Activated T-helper 1 cell treated with Interleukin-2 at 50 U/mL for 16 hours (primary cell): ENCODE measurements at places on chromosomes 7 and 10.

DNA sequence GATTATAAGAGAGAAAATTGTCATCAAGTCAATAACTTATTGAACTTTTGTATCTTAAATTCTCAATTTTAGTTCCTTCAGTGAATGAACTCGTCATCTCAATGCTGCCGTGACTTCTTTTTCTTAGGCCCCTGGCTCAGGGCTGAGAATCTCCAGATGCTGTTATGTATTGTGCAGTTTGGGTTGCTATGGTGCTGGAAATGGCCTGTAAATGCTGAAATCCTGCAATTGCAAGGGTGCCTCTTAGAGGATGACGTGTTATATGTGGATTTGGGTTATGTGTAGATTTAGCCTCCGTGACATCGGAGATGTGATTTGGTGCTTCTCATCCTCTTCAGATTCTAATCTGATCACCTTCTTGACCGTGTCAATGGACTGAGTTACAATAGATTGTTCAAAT is 55.7 kb upstream of the ZRANB1 start:
- no peak for DNase-seq

- no peak for DNase-seq
Measured at GRCh38 chr7:55050281-55050680, 31.5 kb downstream of the EGFR start.

GRCh38 chr10:119412244-119413092 is 130.1 kb downstream of the RGS10 start:
- DNase-seq = no peak

- DNase-seq = peak; percentile 39
Measured at GRCh38 chr10:6445671-6446316, 134.3 kb downstream of the PRKCQ start.

GRCh38 chr7:19561121-19561805 is 147.6 kb downstream of the POLR1F start:
- no peak for DNase-seq

DNA sequence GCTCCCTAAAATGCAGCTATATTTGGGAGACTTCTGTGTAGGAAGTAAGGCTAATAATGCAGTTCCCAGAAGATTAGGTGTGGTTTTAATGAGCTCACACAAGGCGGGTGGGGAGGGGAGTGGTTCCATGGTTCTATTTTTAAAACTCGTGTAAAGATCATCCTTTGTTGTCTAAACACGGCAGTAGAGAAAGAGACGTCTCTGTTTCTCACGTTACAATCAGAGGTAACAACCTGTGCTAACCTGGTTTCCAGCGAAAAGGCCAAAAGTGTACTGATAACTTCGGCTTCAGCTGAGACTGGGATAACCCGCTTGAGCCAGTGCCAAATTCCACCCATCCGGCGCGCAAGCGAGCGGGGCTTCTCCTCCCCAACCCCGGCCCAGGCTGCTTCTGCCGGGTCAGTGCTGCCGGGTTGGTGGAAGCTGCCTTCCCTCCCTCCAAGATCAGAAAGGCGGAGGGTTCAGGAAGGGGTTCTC is 2.5 kb upstream of the MAP3K8 start:
- no peak for DNase-seq

- DNase-seq = no peak
Measured at GRCh38 chr7:36741866-36742265, 17.6 kb upstream of the AOAH start.

GRCh38 chr7:30835396-30835915 is 64.2 kb downstream of the MINDY4 start:
- DNase-seq = no peak

GRCh38 chr7:22174574-22174953 is 182.4 kb downstream of the RAPGEF5 start:
- DNase-seq = no peak

- DNase-seq = no peak
Measured at GRCh38 chr10:66924674-66925345, 1.0 kb upstream of the LRRTM3 start.

GRCh38 chr7:158060216-158060615 is 527.4 kb downstream of the PTPRN2 start:
- DNase-seq = no peak

GRCh38 chr7:461117-461452 is 58.6 kb downstream of the PDGFA start:
- no peak for DNase-seq

DNA sequence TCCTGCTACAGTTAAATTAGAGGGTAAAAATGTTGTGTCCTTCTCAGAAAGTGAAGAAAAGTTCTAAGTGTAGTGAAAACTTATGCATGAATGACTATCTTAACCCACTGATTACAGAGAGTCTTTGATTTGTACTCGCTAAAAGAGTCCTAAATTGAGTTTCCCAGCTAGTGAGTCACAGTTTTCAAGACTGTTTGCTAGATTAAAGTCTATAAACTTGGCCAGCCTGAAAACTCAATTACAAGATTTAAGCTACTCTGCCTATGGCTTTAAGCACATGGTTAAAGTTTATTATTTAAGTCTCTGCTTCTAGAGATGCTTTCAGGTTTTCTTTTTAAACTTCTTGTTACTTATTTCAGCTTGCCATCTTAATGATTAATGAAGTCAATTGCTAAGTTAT is 44.4 kb downstream of the MRPS24 start:
- DNase-seq = no peak

- DNase-seq = peak; percentile 81
Measured at GRCh38 chr10:133261726-133262325, 14.8 kb downstream of the ADAM8 start.

GRCh38 chr7:72540106-72540611 is 128.0 kb upstream of the CALN1 start:
- DNase-seq = no peak

DNA sequence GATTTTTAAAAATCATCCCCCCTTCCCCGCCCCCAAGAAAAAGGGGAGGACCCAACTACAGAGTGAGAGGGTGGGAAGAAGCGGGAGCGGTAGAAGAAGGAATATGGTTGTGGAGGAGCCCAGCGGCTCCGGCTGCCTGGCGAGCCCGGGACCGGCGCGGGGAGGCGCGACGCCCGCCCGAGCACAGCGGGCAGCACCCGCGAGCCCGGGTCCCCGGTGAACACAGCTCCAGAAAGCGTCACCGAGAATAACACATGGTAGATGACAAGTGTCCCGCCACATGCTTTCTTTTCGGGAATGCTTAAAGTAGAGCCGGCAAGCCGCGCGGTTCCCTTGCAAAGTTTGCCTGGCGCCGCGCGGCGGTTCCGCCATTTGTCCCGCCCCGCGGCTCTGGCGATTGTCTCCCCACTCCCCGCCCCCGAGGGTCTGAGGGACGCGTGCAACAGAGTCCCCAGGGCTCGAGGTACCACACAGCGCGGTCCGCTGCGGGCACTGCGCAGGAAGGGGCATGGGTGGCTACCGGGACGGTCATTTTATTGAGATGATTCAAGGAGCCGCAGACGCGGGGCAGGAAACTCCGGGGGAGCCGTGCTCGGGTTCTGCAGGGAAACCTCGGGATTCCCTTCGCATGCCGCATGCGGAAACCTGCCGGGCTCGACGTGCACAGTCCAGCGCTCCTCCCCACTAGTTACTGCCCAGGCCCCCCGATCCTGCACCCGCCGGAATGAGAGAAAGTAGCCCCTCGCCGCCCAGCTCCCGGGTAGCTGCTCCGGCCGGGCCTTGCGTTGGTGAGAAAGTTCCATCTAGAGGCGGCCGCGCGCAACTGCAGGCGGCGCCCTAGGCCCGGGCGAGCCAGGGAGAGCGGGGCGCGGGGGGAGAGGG is 781 bp upstream of the GRM8 start:
- DNase-seq = peak; percentile 33

GRCh38 chr7:105268511-105269392 is 120.0 kb downstream of the SRPK2 start:
- no peak for DNase-seq

- DNase-seq = no peak
Measured at GRCh38 chr7:67803789-67804188, 807.2 kb downstream of the TYW1 start.

GRCh38 chr7:22664988-22665798 is 61.8 kb upstream of the IL6 start:
- no peak for DNase-seq

GRCh38 chr7:151088019-151088855 is 2.0 kb downstream of the AGAP3 start:
- DNase-seq = no peak

- no peak for DNase-seq
Measured at GRCh38 chr10:100006243-100006886, 3.4 kb downstream of the DNMBP start.

DNA sequence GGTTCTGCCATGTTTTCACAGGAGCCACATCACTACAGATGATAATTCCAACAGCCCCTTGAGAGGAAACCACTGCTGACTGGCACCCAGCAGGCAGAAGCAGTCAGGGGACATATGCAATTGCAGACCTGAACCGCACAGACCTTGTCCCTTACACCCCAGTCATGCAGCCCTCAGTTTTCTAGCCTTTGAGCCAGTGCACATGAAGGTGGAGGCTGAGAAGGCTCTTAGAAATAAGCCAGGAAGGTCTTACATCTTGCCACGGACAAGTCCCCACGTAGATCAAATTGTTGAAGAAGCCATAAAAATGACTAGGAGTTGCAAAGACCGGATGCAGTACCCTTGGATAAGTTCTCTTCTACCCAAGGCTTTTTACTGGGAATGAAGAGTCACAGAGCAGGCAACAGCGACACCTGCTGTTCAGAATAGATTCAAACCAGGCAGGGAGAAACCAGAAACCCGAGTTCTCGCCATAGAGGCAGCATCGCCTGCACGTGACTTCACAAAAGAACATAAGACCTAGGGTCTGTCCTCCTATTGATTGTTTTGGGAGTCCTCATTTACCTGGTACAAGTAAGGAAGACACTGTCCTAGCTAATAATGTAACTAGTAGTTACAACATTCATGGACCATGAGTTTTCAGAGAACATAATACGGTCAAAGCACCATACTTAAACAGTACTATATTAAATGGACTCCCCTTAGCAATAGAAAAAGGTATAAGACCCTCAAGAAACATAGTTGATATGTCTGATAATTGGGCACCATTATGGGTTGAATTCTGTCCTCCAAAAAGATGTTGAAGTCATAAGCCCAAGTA is 11.1 kb downstream of the STEAP1B start:
- peak; percentile 22 for DNase-seq

DNA sequence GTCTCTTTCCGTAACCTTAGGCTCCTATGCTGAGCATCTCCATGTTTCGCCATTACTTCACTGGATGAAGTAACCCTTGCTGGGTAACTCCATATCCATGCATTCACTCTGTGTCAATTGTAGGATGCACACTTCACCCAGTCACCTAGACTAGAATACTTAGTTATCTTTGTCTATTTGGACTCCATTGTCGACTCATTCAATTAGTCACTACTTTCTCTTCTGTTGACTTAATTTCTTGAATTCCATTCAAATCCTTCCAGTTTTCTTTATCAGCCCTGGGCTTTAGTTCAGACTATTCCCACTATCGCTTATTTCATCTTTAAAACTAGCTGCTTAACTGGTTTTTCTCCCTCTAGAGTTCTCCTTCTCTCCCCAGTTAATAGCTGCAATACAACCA is 111.3 kb upstream of the TNS3 start:
- DNase-seq = no peak

- no peak for DNase-seq
Measured at GRCh38 chr10:8050556-8051108, 3.9 kb upstream of the GATA3 start.
